Suprapubic skin (tissue), 4 donors: ENCODE measurements at places on chromosomes 12 and 14. TPM values are rescaled to one million over a fixed set of nuclear protein-coding genes. Genes with fewer than 3 reads are reported as not detected.

DNA sequence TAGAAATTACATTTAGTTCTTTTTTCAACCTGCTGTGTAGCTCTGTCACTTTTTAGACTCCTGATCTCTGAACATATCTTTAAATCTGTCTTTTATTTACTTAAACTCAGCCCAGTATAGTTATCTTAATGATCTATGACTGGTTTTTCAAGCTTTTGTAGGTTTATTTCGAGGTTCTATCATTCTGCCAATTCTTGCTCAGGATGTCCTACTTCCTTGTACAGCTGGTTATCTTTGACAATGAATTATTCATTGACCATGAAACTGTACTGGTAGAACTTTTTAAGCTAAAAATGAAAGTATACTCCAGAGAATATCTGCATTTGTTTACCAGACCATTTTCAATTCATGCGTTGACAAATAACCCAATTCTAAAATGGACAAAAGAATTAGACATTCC, 37.8 kb downstream of the TC2N start:
- no peak for DNase-seq

GRCh38 chr12:53365245-53365904, 14.6 kb upstream of the SP1 start:
- no peak for DNase-seq

- DNase-seq, result no peak
Measured at GRCh38 chr14:68509188-68509983, 283.5 kb downstream of the ZFP36L1 start.

GRCh38 chr14:64508215-64508776, 3.7 kb downstream of the ZBTB1 start:
- DNase-seq, result no peak

DNA sequence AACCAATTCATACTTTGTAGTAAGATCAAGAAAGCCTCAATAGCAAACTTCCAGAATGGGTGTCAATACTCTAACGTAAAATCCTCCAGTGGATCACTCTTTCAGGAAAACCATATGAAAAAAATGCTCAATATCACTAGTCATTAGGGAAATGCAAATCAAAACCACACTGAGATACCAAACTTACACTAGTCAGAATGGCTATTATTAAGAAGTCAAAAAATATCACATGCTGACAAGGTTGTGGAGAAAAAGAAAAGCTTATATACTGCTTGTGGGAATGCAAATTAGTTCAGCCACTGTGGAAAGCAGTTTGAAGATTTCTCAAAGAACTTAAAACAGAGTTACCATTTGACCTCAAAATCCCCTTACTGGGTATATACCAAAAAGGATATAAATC, 49.5 kb upstream of the ATXN7L3B start:
- DNase-seq, result no peak

DNA sequence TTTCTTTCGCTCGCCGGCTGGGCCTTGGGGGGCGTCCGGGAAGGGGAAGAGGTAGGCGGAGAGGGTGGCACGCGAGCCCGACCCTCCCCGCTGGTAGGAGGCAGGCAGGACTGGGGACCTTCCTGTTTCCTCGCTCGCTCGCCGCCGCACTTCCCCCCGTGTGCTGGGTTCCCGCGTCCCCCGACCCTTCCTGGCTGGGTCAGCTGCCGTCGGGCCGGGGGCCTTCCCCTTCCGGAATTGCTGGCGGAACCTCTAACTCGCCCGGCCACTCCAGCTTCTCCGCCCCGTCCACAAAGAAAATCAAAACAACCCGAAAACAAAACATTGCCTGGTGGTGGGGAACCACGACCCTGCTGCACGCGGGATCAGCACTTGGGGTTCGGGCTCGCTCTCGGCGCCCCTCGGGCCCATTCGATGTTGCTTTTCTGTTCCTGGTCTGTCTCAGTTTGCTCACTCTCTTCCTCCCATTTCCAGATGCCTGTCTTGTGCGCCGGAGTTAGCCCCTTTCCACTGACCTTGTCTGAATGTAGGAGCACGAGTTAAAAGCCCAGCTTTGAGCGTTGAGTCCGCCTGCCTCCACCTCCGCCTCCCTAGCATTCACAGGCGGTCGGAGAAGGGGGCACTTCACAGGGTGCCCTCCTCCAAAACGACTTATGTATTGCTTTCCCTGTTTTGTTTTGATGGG, 581 bp downstream of the PAPOLA start:
- DNase-seq, result peak; percentile 82

GRCh38 chr12:11916771-11917170, 154.0 kb upstream of the BCL2L14 start:
- no peak for DNase-seq

DNA sequence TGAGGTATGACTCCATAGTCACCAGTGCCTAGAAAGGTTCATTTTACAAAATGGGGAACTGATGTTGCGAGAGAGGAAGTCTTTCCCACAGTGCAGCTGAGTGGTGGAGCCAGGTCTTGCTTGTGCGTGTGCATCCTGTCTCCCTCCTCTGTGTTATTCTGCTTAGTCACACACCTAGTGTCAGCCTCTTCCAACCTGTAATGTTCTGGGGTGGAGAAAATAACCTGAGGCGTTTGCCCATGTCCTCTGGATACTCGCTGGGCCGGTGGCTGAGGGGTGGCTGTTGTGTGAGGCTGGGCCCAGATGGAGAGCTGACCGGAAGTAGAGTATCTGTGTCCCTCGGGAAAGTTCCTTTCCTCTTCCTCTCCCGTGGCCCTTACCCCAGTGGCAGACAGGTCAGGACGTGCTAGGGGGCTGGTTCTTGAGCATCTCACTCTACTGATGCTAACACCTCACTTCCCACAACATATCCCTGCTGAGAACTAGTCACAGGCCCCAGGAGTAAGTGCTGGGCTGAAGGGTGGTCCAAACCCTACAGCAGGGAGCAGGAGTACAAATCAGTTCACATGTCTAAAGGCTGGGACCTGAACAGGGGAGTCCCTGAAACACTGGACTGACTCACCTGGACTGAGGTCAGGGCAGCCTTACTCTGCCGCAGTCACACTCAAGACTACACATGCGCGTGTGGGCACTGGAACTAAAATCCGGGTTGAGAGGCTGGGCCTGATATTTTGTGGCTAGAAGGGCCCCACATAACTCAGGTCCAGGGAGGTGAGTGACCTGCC, 7.0 kb downstream of the MLF2 start:
- DNase-seq, result no peak

DNA sequence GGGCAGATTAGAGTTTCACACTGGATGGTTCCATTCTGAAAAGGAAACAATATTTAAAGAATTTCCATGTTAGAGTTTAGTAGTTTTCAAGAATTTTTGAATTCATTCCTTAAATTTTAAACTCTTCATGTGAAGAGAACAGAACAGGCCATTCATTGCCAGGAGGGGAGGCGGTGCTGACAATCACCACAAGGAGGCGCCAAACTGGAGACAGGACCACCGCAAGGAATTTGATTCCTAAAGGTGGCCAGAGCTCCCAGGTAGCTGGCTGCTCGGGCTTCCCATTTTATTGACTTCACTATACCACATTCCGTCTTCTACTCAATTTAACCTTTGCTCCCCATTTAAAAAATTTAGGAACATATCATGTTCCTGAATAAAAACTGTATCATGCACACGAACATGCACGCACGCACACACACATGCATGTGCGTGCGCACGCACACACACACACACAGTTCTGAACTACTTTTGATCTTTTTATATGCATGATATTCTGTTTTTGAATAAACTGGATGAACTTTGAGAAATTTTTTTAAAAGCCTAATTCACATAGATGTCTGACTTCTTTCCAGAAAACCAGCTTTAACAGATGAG, 101.2 kb downstream of the NELL2 start:
- no peak for DNase-seq

DNA sequence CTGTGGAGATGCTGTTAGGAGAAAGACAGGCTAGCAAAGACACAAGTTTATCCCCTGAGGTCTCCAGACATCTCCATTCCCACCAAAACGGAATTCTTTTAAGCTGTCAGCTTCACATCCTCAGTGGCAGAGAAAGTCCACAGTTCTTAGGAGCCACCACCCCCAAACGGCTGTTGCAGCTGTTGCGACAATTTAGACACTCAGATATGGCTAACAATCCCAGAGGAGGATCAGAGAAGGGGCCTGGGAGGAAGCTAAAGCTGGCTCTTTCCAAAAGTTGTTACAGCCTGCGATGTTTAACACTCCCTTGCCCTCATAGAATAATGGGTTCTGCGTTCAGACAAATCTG, 1.9 kb upstream of the ATP5MC2 start:
- DNase-seq, result no peak

DNA sequence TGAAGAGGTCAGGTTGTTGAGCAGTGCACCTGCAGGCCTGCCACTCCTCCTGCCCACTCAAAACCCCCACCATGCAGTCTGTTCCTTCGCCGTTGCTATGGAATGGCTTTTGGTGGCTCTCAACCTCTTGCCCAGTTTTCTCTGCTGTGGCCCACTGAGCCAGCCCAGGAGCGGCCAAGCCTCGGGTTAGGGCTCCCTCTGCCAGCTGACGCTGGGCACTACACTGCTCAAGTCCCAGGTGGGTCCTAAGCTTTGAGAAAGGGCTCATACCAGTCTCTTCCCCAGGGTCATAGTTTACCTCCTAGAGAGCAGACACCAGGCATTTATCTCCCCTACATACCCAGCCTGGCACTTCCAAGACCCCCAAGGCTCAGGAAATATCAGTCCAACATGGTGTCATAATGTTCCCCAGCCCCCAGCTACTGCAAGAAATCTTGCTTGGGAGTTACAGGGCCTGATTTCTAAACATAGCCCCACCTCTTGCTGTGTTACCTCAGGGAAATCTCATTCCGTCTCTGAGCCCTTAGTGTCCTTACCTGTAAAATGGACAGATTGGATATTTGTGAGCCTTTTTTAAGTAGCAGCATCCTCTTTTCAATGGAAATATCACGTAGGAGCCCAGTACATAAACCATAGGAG, 59.4 kb downstream of the TSPAN11 start:
- DNase-seq, result no peak

DNA sequence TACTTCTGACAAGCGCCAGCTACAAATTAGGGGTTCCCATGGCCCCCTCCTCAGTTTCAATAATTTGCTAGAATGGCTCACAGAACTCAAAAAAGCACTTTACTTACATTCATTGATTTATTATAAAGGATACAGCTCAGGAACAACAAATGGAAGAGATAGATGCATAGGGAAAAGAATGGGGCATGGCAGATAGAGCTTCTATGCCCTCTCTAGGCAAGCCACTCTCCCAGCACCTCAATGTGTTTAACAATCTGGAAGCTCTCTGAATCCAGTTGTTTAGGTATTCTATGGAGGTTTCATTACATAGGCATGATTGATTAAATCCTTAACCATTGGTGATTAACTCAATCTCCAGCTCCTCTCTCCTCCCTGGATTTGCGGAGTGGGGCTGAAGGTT, 184.5 kb upstream of the DAAM1 start:
- DNase-seq, result no peak

DNA sequence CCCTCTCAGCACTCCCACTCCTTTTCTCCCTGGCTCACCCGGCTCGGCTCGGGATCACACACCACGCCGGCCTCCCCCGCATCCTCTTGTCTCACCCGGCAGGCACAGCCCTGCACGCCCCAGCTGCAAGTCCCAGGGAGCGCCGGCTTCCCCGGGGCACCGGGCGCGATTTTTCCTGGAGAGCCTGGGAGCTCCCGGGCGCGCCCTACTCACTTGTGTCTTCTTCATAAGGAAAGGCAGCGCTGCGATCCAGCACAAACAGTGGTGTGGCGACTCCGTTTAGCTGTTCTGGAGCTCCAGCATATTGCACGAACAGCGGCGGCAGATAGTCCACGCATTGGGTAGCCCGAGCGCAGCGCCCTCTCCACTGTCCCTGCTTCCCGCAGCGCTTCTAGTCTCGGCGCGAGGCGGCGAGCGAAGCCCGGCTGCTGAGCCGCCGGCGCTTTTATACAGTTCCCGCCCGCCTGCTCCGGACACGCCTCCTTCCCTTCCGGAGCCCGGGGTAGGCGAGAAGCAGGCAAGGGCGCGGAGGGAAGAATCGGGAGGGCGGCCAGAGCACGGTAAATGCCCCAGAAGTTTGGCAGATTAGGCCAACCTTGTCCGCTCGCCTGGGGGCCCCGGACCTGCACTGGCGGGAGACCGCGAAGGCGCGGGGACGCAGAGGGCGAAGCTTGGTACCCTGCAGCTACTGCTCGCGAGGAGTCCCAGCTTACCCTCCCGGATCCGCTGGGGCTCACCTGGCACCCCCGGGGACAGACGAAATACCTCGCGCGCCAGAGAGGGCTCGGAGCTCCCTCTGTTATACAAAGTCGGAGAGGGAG, at the start of gene KITLG:
Gene KITLG, minus strand, starts transcription at position 421 of the 821 bp plus-strand sequence. Its CDS starts 193 bp downstream, at position 228.
- peak; percentile 84 for DNase-seq

GRCh38 chr14:96135285-96135684, 69.4 kb upstream of the BDKRB2 start:
- DNase-seq, result no peak

GRCh38 chr12:103632554-103633216, 45.6 kb downstream of the STAB2 start:
- DNase-seq, result peak; percentile 66

GRCh38 chr14:94560291-94560665, 964 bp upstream of the SERPINA4 start:
- DNase-seq, result no peak

DNA sequence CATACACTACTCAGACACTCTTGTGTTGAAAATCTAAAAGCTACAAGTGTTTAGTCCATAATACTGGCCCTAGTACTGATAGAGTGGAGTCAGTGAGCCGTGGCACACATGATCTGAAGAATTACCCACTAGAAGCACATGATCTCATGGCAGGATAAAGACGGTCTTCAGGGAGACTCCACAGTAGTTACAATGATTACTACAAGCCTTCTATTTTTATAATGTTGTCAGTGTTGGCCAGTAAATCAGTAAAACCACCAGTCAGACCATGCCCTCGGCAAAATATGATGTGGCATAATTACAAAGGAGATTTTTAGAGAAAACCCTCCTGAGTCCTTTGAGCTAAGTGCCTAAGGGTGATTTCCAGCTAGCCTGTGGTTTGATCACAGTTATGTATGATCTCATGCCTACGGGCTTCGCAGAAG, 114.9 kb downstream of the PDZRN4 start:
- no peak for DNase-seq

DNA sequence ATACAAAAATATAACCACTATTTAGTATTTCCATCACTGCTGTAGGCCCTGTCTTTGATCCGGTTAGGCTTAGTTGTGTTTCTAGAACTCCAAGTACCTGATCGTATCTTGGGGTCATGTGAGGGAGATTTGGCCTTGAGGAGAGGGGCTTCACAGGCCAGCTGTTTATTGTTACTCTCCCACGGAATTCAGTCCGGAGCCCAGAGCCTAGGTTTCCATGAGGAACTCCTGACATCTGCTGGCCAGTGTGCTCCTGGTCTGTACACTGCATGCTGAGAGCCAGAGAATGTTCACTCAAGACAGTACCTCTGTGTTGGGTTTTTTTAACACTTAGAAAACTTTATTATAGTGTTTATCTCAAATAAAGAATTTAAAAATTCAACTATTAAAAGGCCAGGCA, 341.0 kb upstream of the TMEM132C start:
- DNase-seq, result no peak

Gene NEUROD4
- total RNA-seq, result not detected

Gene SPX
- not detected for total RNA-seq

Gene LETMD1
- total RNA-seq, result 54.2 TPM

Gene CALM1
- total RNA-seq, result 328 TPM

Gene VRTN
- total RNA-seq, result not detected

Gene CYP46A1
- 0.47 TPM for total RNA-seq

Gene ABCD2
- total RNA-seq, result 0.19 TPM

Gene HCAR1
- 0.89 TPM for total RNA-seq

Gene MSI1
- 0.81 TPM for total RNA-seq
